ENCODE measurements at places on chromosomes 5 and 9. TPM values are rescaled to one million over a fixed set of nuclear protein-coding genes. Genes with fewer than 3 reads are reported as not detected.

GRCh38 chr5:91110686-91111085 is 272.4 kb downstream of the ARRDC3 start:
- no peak for DNase-seq

DNA sequence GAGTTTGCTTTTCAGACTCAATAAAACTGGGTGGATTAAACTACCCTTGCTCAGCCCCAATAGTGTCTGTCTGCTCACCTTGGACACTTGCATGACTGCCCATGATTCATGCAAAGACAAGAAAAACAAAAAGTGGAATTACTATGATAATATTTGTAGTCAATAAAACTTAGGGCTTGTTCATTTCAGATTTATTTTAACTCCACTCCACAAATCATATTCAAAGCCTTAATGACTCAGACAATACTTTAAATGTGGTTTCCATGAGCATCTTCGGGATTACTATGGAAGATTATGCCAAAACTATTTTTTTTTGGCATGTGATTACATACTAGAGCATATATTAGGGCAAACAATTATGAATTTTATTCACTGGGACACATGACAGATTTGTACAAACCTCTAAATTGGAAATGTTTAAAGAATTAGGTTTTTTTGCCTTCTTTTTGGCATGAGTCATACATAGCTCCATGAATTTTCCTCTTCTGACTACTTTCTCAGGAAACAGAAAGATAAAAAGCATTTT is 468.9 kb downstream of the ACTL7B start:
- no peak for DNase-seq

DNA sequence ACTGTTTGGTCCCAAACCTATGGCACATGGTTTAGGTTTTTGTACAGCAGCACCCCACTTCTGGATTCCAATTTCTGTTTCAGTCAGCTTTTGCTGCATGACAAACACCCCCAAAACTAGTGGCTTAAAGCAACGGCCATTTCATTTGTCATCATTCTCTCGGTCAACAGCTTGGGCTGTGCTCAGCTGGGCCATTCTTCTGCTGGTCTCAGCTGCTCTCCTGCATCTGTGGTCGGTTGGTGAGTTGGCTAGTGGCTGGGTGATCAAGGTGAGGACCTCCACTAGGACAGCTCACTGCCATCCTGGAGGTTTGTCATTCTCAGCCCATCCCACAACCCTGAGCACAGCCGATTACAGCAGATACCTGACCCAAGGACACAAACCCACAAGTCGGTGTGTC is 24.8 kb upstream of the PPP1R26 start:
- DNase-seq, result no peak

Gene CXCL14
- total RNA-seq, result not detected

Gene SYNPO
- total RNA-seq, result 1.3 TPM

Data from neural progenitor cell (in vitro differentiated cells).